ENCODE measurements at places on chromosomes 3 and 15.

DNA sequence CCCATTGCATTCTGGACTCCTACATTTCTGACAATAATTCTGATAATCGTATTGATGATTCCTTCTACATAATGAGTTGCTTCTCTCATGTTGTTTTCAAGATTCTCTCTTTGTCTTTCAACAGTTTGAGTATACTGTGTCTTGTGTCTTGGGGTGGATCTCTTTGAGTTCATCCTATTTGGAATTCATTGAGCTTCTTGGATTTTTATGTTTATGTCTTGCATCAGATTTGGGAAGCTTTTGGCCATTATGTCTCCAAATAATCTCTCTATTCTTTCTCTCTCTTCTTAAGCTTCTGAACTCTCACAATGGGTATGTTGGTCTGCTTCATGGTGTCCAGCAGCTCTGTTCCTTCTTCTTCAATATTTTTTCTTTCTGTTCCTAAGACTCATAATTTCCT, 592.2 kb downstream of the FHIT start:
- DNase-seq: no peak

- DNase-seq: peak; percentile 27
Measured at GRCh38 chr3:15007681-15008141, 57.4 kb downstream of the MRPS25 start.

- DNase-seq: no peak
Measured at GRCh38 chr3:122387709-122388108, 3.7 kb downstream of the FAM162A start.

- DNase-seq: no peak
Measured at GRCh38 chr15:85002517-85002916, 20.9 kb downstream of the PDE8A start.

DNA sequence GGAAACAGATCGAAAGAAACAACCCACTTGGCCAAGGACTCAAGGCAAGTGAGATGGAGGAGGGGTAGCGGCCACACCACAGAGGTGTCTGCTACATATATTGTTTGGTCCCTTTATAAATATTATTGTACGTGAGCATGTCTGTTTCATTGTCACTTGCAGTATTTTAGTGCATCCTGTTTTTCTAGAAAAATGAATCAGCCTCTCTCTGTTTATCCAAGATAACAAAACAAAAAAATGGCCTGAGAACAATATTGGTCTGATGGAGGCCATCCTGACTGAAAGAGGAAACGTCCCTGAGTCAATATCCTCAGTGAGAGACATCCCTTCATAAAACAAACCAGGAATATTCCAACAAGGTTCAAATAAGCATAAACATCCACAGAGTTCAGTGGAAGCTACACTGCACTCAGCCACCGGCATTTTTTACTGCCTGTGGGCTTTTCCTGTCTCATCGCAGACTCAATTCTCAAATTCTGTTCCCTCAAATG, 42.0 kb downstream of the WWTR1 start:
- DNase-seq: no peak

DNA sequence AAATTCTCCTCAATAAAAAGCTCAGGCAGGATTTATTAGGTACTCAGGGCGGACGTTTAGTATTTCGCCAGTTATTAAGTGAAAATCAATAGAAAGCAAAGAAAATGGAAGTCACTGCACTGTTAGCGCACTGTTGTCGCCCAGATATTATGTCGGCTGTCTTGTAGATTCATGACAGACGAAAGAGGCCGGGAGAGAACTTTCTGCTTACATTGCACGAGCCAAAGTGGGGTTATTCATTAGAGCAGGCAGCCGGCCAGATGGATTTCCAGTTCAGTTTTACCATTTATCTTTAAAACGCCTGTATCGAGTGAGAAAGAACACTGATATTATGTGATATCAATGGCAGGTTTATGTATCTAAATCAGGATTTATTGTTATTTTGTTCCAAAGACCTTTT, 866.0 kb upstream of the NR2F2 start:
- no peak for DNase-seq

DNA sequence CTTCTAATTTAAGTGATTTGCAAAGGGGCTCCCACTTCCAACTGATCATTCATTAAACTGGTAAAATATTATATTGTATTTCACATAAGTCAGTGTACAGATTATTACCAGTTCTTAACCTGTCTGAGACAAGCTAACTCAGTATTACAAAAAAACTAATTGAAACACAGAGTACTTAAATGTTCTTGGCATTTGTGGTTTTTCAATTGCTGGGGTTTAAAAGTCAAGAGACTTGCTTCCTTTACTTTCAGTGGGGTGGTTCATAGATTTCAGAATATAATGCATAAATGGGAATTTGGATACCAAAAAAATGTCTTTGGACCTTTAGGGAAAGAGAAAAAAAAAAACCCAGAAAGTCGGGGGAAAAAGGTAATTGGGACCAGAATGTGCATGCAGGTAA, 85.0 kb downstream of the ATP10A start:
- DNase-seq: no peak

DNA sequence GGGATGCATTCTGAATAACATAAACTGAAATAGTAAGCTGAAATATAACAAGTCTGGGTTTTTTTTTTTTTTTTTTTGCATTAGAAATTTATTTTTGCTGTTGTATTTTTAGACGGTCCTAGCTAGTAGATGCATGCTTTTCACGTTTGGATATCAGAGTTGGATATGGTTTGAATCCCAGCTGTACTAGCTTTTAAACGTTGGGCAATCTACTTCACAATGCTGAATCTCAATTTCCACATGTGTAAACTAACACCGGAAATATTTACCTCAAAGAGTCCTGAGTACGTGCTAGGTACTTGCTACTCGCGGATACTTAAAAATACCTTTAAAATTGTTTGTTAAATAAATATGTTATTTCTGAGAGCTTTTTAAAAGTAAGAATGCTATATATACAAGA, 139.8 kb downstream of the BBX start:
- no peak for DNase-seq

DNA sequence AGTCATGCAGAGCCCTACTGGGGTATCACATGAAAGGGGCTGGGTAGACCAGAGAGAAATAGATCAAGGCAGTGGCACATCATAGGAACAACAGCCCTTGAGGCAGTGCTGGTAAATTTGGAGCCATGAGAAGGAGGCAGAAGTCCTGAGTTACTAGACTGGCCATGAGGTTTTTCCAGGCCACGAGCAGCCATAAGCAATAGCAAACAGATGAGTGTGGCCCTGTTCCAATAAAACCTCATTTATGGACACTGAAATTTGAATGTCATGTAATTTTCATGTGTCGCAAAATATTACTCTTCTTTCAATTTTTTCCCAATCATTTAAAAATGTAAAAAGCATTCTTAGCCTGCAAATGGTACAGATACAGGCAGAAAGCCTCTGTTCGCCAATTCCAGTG, 28.1 kb upstream of the LRRN1 start:
- DNase-seq: no peak

- peak; percentile 78 for DNase-seq
Measured at GRCh38 chr3:179716811-179717210, 64.0 kb downstream of the USP13 start.

GRCh38 chr3:95408464-95408862, 1345.6 kb downstream of the NSUN3 start:
- no peak for DNase-seq

- DNase-seq: peak; percentile 73
Measured at GRCh38 chr15:78049691-78050440, 27.6 kb downstream of the TBC1D2B start.

DNA sequence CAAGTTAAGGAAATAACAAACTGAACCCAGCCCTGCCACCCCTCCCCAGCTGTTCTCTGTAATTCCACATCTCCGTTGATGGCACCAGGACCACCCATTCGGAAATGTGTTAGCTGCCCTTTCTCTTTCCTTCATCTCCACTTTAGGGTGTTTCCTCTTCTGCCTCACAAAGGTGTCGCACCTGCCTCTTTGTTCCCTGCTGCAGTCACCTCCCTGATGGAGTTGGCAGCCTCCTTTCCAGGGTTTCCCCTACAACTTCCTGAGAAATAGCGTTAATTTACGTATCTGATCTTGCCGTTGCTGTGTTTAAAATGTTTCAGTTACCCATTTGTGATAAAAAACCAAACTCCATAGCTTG, 57.3 kb downstream of the GPR171 start:
- DNase-seq: no peak

GRCh38 chr3:60053526-60054265, 1003.9 kb upstream of the CFAP20DC start:
- DNase-seq: peak; percentile 36

GRCh38 chr3:86934851-86935250, 56.1 kb downstream of the VGLL3 start:
- DNase-seq: no peak

GRCh38 chr15:62964251-62964650, 78.3 kb upstream of the TPM1 start:
- DNase-seq: peak; percentile 73

GRCh38 chr15:25883463-25884259, 20.5 kb upstream of the ATP10A start:
- DNase-seq: peak; percentile 70

DNA sequence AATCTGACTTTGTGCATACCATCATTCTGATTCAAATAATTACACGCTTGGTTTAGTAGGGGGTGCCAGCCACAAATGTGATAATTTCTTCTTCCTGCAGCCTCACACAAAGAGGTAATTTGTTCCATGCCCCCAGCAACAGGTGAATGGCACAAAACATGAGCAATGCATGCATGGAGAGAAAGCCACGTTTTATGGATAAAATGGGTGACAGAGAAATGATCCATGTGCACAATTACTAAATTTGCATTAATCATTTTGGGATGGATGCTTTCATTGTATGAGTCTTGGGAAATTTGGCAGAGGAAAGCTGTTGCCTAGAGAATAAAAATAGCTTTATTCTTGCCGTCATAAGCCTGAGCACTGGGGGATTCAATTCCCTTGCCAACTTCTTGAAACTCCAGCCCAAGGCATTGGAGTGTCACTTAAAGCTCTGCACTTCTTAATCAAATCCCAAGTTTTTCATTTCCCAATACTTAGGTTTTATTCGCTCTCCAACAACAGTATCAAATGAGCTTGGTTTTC, 411.6 kb downstream of the GBE1 start:
- no peak for DNase-seq

GRCh38 chr3:152258448-152259393, 10.0 kb upstream of the MBNL1 start:
- DNase-seq: peak; percentile 95
